ENCODE measurements at places on chromosomes 2 and 18.

DNA sequence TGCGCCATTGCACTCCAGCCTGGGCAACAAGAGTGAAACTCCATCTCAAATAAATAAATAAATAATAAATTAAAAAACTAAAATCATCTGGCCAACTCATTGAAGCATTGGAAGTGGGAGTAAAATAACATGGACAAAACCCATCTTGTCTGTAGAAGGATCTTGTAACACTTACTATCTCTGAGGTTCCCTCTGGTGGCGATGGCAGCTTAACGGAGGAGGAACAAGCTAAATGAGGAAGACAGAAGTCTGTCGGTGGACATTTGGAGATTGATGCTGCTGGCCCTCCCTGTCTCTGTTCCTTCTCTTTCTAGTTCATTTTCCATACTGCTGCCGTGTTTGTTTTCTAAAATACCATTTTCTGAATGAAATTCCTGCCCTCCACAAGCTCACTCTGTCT is 43.4 kb downstream of the ZCCHC2 start:
- no peak for DNase-seq

DNA sequence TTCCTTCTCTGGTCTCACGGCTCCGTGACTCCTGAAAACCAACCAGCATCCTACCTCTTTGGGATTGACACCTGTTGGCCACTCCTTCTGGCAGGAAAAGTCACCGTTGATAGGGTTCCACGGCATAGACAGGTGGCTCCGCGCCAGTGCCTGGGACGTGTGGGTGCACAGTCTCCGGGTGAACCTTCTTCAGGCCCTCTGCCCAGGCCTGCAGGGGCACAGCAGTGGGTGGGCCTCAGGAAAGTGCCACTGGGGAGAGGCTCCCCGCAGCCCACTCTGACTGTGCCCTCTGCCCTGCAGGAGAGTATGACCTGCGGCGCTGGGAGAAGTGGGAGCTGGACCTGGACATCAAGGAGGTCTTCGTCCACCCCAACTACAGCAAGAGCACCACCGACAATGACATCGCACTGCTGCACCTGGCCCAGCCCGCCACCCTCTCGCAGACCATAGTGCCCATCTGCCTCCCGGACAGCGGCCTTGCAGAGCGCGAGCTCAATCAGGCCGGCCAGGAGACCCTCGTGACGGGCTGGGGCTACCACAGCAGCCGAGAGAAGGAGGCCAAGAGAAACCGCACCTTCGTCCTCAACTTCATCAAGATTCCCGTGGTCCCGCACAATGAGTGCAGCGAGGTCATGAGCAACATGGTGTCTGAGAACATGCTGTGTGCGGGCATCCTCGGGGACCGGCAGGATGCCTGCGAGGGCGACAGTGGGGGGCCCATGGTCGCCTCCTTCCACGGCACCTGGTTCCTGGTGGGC is 10.0 kb downstream of the PROC start:
- no peak for DNase-seq

DNA sequence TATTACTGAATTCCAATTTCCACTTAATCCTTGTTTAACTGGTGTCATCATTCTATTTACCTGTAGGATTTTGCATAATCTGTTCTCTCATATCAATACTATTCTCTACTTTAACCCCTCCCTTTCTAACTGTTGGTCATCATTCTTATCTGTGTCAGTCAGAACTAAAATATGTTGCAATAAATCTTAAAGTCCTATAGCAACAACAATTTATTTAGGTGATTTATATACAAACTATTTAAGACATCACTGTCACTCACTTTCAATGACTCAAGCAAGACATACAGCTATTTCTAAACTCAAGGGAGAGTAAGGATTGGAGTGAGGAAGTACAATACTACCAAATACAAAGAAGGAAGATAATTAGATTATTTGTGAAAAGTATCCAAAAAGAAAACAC is 740.4 kb downstream of the DSC3 start:
- no peak for DNase-seq

- peak; percentile 53 for DNase-seq
These were observed 673 bp downstream of the PCBP1 start for GRCh38 chr2:70087702-70088597.

- DNase-seq, result no peak
These were observed 7.0 kb downstream of the INPP1 start for GRCh38 chr2:190350371-190350770.

DNA sequence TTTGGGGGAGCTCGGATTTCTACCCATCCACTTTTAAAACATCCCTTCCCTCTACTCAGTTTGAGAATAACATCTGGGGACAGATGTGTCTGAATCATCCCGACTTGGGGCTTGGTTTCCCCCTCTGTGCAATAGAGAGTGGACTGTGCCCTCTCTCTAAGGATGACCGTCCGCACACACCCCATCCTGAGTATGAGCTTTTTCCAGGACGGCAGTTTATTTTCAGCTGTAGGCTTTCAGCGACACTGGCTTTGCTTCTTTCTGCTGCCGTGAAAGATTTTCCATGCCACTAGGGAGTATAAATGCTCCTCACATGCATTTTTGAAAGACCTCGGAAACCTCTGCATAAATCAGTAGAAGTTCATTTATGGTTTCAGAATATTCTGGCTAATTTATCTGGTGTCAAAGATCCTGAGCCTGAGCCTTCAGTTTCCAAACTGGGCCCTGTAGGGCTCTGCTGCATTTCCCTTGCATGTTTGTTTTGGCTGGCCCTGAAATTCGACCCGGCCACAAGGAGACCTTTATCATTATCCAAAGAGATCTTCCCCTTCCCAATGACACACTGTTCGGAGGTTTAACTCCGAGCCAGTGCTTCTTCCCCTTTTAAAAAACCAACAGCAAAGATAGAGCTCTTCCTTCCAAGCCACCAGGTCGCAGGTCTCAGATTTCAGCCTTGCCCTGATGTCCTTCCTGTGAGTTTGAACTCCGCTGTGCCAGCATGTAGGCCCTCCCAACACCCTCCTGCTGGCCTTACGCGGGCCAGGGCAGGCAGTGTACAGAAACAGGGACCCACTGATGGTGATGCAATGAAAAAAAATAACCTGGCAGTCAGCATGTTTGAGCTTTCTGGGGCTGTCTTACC is 53.3 kb downstream of the FECH start:
- no peak for DNase-seq

- no peak for DNase-seq
These were observed 37.8 kb downstream of the PSTPIP2 start for GRCh38 chr18:46034230-46034629.

DNA sequence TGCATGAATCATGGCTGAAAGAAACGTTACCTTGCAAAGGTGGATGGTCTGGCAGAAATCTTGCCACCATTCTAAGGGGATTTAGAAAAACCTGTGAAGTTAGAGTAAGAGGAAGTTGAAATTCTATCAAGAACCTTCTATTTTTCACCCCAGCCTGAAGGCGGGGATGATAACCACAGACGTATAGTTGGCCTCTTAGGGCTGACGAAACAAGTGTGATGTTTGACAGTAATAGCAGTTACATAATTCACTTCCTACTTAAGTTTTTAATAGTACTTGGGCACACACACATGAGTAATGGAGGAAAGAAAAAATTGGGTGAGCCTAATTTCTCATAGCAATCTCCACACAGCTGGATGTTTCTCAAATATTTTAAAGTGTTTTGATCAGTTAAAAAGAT is 336.6 kb upstream of the SALL3 start:
- DNase-seq, result no peak

- DNase-seq, result no peak
These were observed 370.2 kb downstream of the METTL4 start for GRCh38 chr18:2201036-2201600.

DNA sequence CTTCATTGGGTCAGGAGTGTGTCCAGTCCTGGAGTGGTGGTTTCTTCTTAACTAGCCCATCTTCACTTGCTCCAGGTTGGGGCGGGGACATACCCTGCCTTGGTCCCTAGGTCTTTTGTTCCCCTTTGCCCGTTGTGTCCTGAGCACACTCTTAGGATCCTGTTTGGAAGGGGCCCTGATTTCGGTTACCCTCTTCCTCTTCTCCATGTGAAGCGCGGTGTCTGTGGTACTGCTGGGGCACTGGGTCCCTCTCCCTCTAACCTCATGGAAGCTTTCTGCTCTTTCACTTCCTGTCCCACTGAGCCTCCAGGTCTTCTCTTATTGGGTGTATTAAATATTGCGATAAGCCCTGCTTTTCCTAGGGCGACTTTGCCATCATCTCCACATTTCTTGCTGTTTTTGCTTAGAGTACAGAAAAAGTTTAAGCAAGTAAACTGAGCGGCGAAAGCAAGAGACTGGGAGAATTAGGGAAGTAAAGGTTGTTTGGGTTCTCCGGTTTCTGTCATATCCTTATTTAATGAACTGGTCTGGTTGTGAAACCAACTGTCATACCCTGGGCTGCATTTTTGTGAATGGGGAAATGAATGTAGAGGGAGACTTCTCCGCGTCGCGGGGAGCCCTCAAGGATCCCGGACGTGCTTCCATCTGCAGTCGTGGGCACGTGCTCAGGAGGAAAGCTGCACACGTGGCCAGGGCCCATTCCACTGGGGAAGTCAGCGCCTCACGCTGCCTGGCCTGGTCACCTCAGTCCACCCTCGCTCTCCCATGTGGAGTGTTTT is 73.8 kb upstream of the B3GNT7 start:
- DNase-seq, result no peak

GRCh38 chr2:178403671-178404306 is 47.2 kb downstream of the PRKRA start:
- DNase-seq, result no peak

DNA sequence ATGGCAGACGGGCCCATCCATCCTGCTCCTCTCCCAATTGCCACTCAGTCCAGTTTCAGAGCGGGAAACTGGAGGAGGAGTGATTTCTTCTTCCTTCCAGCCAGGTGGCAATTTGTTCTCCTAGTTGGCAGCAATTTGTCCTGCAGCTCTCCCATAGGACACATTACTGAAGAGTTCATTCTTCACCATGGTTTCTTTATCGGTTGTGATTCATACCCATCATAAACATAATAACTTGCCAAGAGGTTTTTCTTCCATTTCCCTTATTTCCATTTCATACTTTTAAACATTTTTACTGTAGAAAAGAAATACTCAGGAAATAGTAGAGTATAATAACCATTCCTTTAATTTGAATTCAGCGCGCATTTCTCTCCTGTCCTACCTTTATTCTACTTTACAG is 377.9 kb upstream of the RAB12 start:
- no peak for DNase-seq

DNA sequence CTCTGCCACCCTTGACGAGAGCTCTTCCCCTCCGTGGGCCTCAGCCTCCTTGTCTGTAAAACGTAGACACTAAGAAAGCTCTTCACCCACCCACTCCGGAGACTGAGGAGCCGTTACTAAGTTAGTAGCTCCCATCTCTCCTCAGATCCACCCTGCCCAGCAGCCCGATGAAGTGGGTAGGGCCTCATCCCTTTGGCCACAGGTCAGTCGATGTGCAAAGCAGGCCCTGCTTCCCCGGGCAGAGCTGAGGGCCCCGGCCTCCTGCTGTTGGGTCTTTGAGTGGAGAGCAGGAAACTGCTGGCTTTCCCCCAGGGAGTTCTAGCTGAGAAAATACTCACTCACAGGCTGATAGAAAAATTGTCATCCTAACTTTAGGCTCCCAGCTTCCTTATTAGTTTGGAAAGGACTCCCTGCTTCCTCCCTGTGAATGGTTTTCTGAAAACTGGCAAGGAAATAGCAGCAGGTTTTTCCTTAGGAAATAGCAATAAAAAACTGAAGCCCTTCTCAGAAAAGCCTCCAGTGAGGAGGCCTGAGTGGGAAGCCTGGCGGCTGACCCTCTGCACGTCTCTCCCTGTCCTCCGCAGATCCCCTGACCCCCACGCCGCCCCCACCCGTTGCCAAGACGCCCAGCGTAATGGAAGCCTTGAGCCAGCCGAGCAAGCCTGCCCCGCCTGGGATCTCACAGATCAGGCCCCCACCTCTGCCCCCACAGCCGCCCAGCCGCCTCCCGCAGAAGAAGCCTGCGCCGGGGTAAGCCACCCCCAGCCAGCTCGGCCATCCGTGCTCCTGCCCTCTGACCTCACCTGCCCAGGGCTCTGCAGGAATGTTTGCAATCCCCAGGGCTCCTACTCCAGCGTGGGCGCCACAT is 30.2 kb downstream of the ITGB1BP1 start:
- DNase-seq, result no peak
